Activated CD4-positive, CD25-positive, alpha-beta regulatory T cell (primary cell): ENCODE measurements at places on chromosomes 7 and 10.
A peak's percentile ranks its signal among the peaks of the same experiment; 100 is the strongest.

DNA sequence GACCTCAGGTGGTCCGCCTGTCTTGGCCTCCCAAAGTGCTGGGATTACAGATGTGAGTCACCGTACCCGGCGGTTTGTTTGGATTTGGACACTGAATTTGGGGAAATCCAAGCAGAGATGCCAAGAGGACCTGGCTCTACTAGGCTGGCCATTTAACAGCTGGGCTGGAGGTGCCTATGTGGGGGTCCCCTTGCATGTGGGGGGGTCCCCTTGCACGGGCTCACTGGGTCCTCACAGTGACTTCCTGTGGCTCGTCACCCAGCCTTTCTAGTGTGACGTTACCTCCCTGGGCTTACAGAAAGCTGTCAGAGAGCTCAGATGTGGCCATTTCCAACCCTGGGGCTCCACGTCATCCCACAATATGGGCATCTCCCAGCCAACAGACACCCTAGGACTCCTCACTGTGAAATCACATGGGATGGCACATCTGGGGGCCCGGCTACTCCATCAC lies 49.3 kb upstream of the GNA12 start:
- DNase-seq, result no peak

DNA sequence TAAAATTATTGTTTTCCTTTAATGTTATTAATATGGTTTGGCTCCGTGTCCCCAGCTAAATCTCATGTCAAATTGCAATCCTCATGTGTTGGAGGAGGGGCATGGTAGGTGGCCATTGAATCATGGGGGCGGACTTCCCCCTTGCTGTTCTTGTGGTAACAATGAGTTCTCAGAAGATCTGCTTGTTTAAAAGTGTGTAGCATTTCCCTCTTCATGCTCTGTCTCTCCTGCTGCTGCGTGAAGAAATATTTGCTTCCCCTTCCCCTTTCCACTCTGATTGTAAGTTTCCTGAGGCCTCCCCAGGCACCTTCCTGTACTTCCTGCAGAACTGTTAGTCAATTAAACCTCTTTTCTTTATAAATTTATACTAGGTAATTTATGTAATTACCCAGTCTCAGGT lies 27.5 kb downstream of the VIM start:
- DNase-seq, result no peak

GRCh38 chr7:43484678-43485395 lies 98.1 kb upstream of the STK17A start:
- no peak for DNase-seq

DNA sequence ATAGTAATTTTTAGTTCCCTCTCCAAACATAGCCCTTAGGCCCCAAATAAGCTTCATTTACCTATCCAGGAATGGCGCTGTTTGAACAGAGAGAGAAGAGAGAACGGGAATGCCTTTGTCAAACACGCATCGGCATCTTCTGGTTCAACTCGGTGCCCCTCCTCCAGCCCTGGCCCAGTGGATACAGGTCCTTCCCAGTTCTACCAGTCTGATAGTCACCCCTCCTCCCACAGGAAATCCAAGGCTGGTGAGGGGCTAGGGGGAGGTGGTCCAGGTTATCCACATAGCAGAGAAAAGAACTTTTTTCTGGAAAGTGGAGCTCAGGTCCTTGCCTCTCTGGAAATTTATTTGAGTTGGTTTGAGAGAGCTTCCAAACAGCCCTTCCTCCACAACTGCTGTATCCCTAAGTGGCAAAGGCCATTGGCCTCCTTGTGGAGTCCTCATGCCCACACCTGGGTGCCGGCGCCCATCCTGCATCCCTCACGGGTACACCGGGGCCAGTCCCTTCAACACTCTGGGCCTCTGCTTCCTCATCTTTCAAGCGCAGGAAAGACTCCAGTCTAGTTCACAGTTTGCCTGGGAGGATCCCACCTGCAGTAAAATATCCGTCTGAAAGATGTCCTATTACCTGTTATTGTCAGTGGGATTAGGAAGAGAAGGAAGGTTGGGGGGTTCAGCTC lies 287.4 kb downstream of the CELF2 start:
- DNase-seq, result no peak

DNA sequence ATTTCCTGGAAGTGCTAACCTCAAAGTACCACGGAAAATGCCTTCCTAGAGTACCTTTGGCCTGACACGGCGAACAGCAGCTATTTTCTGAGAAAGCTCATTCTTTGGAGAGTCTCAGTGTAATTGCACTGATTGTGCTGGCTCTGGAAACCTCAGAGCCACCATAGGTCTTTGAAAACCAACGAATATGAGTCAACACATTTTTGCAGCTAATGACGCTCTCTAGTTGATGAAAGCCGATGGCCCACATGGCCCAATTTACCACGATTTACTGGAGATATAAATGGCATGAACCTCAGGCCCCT lies 187.1 kb downstream of the ADARB2 start:
- no peak for DNase-seq

DNA sequence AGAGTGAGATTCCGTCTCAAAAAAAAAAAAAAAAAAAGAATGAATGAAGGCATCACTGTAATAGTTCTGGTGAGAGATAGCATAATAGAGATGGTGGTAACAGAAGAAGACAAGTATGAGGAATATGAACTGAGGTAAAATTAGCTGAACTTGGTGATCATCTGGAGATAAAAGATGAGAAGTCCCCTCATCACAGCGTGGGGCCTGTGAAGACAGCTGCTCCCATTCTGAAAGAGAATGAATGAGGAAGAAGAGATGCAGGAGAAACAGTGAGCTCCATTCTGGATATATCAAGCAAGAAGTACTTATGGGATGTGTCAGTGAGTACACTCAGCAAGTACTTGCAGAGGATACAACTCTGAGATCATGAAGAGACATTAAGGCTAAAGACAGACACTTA lies 28.7 kb downstream of the ARMH3 start:
- DNase-seq, result no peak

GRCh38 chr10:78909221-78909620 lies 159.5 kb upstream of the ZMIZ1 start:
- DNase-seq, result no peak

- DNase-seq, result no peak
Measured at GRCh38 chr10:29256019-29256418, 32.9 kb upstream of the LYZL1 start.

GRCh38 chr7:46658281-46658680 lies 737.2 kb upstream of the IGFBP3 start:
- DNase-seq, result no peak

GRCh38 chr10:17076626-17077345 lies 52.8 kb downstream of the CUBN start:
- DNase-seq, result no peak

- DNase-seq, result no peak
Measured at GRCh38 chr7:78510580-78511188, 712.1 kb downstream of the PHTF2 start.

GRCh38 chr7:882336-883035 lies 6.1 kb downstream of the GET4 start:
- DNase-seq, result no peak

- DNase-seq, result no peak
Measured at GRCh38 chr7:134842886-134843430, 63.5 kb downstream of the CALD1 start.

DNA sequence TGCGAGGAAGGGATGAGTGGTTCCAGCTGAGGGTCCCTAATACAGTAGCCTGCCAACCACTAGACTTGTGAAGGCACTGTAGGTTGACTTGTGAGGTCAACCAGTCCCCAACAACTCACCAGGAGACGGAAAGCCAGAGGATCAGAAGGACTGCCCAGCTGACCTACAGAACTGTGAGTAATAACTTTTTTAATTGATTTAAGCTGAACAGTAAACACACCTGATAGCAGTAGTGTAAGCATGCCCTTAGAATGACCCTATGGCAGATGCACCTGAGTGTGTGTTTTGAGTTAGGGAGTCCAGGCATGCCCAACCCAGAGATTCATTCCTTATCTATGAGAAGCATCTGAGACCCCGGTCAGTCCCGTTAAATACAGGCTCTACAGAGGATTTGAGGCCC lies 14.1 kb downstream of the PRLHR start:
- DNase-seq, result no peak

GRCh38 chr7:36806891-36807290 lies 82.6 kb upstream of the AOAH start:
- no peak for DNase-seq

DNA sequence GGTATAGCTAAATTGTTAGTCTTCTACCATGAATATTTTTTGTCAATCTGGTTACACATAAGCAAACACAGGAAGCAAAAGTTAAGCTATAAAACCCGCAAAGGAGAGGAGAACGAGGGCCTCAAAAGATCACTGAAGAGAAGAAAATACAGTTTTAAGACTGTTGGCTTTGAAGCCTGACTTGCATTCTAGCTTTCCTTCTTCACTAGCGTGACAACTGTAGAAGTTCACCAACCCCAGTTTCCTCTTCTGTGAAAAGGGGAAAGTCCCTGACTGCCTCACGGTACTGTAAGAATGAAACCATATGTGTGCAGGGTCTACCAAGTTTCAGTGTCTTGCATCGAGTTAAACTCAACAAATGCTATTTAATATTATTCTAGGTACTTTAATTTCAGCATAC lies 7.5 kb upstream of the LRRN3 start:
- DNase-seq, result no peak

DNA sequence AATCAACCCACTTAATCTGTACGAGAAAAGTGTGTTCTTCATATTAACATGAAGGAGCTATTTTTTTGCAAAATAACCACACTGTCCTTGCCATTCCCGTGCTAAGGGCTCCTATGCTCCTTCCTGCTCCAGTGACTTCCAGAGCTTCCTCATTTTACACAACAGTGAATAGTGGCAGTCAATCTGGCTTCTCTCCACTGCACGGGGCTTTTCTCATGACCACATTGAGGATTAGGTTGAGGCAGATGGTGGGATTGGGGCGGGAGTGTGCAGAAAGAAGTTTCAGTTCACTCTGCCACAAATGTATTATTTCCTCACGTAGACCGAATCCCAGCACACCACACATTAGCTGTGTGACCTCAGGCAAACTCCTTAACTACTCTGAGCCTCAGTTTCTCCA lies 235.1 kb downstream of the ARHGAP12 start:
- DNase-seq, result no peak

- DNase-seq, result no peak
Measured at GRCh38 chr7:30980194-30980593, 16.4 kb downstream of the GHRHR start.

DNA sequence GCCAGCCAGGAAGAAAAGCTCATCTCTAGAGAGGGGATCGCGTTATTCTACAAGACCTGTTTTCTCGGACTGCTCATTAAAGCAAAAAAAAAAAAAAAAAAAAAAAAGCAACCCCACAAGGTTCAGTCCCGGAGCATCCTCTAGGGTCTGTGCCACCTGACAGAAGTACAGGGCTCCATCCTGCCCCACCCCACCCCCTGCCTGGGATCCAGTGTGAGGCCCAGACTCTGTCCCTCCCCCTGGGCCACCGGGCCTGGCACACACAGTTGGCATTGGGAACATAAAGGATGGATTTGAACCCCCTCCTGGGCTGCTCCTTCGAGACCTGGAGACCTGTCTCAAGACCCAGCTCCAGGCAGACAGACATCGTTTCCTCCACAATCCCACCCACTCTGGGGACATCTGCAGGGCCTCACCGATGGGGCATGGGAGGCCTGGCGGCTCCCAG lies 688 bp downstream of the ORAI2 start:
- DNase-seq, result no peak

- DNase-seq, result no peak
Measured at GRCh38 chr10:108424656-108425055, 1260.2 kb upstream of the SORCS1 start.

GRCh38 chr10:99370993-99371392 lies 41.8 kb downstream of the CNNM1 start:
- DNase-seq, result no peak

- no peak for DNase-seq
Measured at GRCh38 chr10:33524966-33525365, 190.5 kb upstream of the NRP1 start.

GRCh38 chr7:132830941-132831340 lies 250.9 kb downstream of the CHCHD3 start:
- DNase-seq, result no peak

- no peak for DNase-seq
Measured at GRCh38 chr7:99021941-99022560, 121.9 kb downstream of the SMURF1 start.

DNA sequence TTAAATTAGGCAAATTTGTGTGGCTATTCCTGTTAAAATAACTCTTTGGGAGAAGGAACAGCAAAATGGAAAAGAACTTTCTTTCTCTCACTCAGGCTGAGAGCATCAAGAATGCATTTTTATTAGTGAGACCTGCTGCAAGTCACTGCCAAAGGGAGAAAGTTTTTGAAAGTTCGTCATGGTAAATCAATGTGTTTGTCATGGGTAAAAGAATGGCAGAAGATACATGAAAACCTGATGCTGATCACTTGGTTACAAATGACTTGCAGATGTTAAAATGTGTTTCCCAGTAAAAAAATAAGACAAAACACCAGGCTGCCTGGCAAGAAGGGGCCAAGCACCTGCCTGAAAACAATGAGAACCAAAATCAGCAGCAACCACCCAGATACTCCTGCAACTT lies 484.7 kb upstream of the NRP1 start:
- DNase-seq, result no peak

DNA sequence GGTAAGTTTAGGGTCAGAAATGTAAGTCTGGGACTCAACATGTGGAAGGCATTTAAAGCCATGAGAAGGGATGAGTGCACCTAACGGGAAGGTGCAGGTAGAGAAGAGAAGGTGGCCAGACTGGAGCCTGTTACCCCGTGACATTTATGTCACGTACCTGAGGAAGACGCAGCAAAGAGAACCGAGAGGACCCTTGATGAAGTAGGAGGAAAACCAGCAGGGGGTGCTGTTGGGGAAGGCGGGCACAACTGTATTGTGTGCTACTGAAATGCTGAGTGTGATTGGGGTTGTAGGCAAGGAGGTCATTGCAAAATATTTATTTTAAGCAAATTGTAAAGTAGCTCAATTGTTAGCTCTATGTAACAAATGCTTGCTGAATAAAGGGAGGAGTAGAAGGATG lies 338.2 kb upstream of the PRKCQ start:
- peak; percentile 25 for DNase-seq

DNA sequence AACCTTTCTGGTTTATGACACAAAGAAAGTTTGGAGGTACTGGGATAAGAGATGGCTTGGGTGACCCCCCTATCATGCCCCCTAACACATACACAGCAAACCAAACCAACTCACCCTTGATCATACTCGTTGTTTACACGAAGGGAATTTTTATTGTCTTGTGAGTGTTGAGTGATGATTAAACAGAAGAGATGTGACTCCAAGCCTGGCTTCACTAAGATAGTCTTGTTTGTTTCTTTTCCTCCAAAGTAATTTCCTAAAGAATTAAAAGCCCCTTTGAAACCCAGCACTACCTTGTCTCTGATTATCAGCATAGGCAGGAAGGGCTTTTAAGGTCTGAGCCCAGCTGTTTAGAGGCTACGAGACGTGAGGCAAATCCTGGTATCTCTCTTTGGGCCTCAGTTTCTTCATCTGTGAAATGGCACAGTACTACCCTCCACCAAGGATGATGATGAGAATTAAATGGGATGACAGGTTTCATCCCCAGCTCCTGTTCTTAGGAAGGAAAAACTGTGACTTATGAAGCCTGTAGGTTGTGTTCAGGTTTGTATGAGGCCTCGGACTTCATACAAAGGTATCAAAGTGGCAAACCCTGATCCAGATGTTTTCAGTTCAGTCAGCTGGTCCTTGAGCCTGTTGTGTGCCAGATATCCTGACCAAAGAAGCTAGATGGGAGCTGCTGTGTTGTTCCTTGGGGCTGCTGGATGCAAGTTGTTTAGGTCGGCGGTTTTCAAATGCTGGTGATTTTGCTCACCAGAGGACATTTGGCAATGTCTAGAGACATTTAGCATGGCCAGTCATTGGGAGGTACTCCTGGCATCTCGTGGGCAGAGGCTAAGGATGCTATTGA lies 51.8 kb downstream of the TCF7L2 start:
- DNase-seq, result no peak
